ENCODE measurements at places on chromosomes 2 and 18.

DNA sequence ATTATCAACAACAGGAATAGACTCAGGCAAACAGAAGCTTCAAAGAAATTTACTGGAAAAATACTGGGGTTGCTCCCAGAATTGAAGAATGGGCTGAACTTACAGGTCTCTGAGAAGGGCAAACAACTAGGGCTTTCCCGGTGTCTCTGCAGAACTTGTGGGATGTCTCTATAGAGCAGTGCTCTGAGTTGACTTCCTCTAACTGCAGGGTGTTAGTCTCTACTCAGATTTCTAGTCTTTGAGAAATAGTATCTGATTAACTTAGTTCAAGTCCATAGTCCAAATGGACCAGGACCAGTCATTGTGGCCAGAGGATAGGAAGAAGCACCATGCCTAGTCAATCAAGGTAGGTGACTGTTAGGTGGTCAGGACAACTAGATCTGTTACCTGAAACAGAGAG, 45.8 kb downstream of the LIMS1 start:
- DNase-seq, result no peak

- no peak for DNase-seq
Observed at GRCh38 chr2:96091711-96092572, 24.4 kb downstream of the ADRA2B start.

- no peak for DNase-seq
Observed at GRCh38 chr18:29003194-29003593, 826.3 kb upstream of the CDH2 start.

- no peak for DNase-seq
Observed at GRCh38 chr18:66564236-66564635, 39.7 kb downstream of the CDH19 start.

DNA sequence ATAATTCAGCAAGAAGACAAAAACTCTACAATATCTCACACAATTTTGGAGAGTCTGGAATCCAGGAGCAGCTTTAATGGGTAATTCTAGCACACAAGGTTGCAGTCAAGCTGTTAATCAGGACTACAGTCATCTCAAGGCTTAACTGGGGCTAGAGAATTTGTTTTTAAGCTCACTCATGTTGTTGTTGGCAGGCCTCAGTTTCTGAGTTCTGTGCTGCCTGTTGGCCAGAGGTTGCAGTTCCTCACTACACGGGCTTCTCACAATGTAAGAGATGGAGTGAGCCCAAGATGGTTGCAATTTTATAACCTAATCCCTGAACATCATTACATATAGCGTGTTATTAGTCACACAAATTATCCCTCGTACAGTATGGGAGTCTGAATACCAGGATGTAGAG, 50.6 kb upstream of the TMEFF2 start:
- DNase-seq, result no peak

- DNase-seq, result no peak
Observed at GRCh38 chr18:21336846-21337245, 94.8 kb downstream of the GREB1L start.

- no peak for DNase-seq
Observed at GRCh38 chr2:97788986-97789644, 75.7 kb downstream of the ZAP70 start.

GRCh38 chr2:127014630-127015029, 92.3 kb downstream of the BIN1 start:
- no peak for DNase-seq

DNA sequence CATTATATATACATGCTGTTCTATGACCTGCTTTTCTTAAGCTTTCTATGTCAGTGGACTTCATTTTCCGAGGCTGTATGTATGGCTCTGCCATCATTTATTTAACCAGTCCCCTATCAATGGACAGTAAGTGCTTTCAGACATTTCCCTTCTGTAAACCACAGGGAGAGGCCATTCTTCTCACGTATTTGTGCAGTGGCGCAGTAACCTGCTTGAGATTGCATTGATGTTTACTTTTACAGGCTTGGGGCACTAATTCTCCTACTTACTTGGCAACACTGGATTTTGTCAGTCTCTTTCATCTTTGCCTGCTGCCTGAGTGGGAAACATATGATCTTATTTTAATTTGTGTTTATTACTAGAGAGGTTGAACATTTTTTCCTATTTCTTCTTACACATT, 52.1 kb downstream of the BOLA3 start:
- DNase-seq, result no peak

- no peak for DNase-seq
Observed at GRCh38 chr2:32003791-32004190, 7.0 kb downstream of the MEMO1 start.

- no peak for DNase-seq
Observed at GRCh38 chr18:57431002-57431382, 4.2 kb upstream of the ONECUT2 start.

DNA sequence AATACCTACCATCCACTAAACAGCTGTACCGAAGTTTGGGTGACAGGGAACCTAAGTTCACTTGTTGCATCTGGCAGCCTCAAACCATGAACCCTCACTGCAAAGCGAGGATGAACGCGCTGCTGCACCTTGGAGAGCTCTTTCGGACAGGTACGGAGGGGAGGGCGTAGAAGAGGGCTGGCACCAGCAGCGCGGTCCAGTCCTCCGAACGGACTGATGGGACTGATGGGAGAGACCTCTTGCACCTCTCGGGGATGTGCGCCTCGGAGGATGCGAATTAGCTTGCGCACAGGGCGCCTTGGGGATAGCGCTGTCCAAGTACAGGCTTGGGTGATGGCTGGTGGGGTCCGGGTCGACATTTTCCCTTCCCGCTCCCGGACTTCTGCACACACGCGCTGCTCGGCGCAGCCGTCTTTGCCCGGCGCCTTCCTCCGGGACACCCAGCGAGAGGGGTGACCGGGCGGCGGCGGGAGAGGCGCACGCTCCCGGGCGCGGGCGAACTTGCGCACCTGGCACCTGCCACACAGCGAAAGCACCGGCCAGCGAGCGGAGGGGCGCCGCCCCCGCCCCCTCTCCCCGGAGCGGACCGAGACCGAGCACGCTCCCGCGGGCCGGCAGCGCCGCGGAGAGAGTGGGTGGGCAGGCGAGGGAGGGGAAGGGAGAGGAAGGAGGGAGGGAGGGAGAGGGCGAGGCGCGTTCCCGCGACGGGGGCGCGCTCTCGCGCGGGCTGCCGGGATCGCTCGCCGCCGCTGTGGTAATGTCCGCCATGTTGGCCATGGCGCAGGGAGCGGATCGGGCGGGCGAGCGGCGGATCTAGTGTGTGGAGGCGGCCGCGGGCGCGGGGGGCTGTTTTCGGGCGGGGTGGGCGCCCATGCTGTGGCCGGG, at the start of gene EPC2:
Gene EPC2 (plus strand): TSS at position 754 of the 885 bp plus-strand sequence. CDS start 267 bp downstream, outside the sequence.
- DNase-seq, result peak; percentile 73

DNA sequence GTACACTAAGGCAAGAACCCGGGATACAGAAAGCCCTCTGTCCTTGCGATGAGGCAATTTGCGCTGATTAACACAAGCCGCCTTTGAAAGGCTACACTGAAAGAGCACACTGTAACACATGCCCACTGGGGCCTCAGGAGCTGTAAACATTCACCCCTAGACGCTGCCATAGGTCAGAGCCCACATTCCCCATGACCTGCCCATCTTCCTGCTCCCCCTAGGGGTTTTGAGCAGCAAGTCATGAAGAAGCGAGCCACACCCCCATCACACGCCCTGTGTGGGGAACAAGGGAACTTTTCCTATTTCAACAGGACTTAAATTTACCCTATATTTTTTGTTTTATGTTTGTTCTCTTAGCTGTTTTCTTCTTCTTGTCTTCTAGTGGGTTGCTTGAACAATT, 47.8 kb upstream of the SLC4A10 start:
- no peak for DNase-seq

GRCh38 chr18:79393181-79393634, 2.5 kb upstream of the NFATC1 start:
- no peak for DNase-seq

- no peak for DNase-seq
Observed at GRCh38 chr18:7760967-7761948, 194.1 kb downstream of the PTPRM start.

DNA sequence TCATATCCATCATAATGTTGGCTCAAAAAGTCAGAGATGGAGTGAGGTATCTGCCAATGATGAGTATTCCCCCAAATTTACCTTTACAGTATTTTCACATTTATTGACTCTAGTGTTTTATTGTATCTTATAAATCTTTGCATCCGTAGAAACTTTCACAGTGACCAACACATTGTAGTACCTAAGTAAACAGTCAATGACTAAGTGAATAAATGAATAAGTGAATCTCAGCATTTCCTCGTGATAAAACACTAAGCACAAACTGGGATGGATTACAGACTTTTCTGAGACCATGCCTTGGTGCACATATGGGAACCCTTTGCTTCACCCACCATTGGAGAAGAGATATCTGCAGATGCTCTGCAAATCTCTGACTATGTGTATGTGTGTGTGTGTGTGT, 429.9 kb downstream of the NR4A2 start:
- no peak for DNase-seq

- no peak for DNase-seq
Observed at GRCh38 chr2:235897992-235898391, 270.2 kb downstream of the GBX2 start.

GRCh38 chr2:24824966-24825882, 32.0 kb downstream of the CENPO start:
- DNase-seq, result no peak

- DNase-seq, result peak; percentile 49
Observed at GRCh38 chr2:99552529-99552928, 62.7 kb upstream of the REV1 start.

DNA sequence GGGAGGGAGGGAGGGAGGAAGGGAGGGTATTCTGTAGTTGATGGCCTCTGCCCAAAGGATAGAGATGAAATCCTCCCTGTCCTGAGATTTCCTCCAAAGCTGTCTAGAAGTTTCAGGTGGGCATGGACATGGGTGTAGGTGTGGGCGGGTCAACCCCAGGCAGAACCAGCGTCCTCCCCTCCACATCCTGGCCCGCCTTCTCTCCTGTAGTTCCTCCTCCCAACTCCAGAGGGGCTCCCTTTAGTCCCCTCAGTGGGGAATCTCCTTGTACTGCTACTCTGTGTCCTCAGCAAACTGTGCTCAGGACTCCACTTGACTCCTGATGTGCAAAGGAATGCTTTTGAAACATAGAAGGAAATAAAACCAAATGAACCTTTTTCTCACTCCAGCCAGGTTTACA, 88.1 kb downstream of the MRPS9 start:
- no peak for DNase-seq

- no peak for DNase-seq
Observed at GRCh38 chr2:57460396-57461276, 586.0 kb upstream of the VRK2 start.

GRCh38 chr2:204183608-204184007, 247.0 kb downstream of the ICOS start:
- no peak for DNase-seq

DNA sequence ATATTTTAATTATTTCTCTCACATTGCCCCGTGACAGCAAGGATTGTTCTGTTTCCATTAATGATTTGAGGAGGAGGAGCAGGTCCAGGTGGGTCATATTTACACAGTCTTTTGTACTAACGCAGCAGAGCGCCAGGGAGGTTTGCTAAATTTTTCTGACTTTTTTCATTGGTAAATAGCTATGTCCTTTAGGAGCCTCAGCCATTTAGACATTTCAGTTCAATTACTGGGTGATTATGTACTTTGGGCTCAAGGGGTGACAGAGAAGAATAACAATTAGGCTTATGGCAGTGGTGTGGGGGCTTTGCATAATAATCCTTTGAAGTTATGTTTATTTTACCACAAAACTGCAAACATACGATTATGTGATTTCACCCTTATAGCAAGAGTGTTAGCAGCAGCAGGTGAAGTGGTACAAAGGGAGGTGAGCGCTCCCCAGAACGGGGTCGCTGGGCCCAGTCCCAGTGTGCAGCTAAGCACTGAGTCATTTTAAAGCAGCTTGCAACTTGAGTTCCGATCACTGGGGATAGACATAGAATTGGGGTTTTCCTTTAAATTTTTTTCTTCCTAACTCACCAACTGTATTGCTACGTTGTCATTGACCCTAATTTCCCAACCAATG, 80.3 kb downstream of the TSHZ1 start:
- DNase-seq, result peak; percentile 89

DNA sequence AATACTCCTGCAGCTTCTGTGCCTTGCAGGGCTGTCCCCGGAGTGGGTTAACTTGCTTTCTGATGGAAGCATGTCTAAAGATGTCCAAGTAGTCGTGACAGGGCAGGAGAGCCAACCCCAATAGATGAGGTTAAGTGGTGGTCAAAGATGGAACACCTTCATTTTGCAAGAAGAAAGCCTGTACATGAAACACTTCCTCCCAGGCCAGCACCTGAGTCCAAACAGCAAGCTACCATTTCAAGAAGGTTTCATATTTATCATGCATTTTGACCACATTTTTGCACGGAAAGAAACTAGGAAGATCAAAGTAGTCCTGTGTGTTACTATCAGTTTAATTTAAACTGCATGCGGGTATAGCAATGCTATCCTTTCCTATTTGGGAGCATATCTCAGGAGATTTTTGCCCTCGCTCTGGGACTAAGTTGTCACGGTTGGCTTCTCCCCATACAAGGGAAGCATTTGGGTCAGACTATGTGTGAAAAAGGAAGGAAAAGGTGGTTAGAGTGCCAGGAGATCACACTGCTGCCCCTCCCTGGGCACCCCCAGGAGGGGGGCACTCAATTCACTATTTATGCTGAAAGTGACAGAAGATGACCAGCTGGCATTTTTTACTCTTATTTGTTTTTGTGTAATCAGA, 187.6 kb downstream of the ZNF521 start:
- DNase-seq, result no peak

DNA sequence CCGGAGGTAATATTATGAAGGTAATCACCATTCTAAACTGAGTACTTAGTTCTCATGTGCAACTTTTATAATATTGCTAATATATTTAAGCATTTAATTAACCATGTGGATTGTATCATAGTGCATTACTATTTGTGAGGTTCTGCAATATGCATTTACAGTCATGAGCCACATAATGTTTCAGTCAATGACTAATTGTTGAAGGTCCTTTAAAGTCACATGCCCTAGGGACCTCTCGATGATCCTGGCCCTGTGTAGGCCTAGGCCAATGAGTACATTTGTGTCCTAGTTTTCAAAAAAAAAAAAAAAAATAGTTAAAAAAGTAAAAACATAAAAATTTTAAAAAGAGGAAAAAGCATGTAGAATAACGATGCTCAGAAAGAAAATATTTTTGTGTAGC, 298.0 kb downstream of the DSEL start:
- DNase-seq, result no peak

GRCh38 chr2:108909275-108909823, 79.7 kb downstream of the EDAR start:
- DNase-seq, result no peak

GRCh38 chr2:23550553-23550952, 165.6 kb downstream of the KLHL29 start:
- no peak for DNase-seq

DNA sequence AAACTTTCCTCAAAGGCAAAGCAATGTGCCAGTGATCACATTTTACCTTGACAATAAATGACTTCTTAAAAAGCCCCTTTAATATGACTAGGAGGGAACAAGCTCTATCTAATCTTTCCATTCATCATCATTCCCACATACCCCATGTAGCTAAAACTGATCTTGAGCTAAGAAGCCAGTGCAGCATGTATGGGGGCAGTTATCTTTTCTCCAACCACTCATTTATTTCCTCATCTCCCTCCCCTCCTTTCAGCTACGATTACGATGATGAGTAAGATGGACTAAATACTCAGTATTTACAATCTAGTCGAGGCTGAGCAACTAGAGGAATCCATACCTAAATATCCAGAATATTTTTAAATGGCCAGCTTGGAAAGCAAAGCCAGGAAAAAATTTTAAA, 35.5 kb downstream of the PNO1 start:
- no peak for DNase-seq

- no peak for DNase-seq
Observed at GRCh38 chr2:171651667-171652415, 35.4 kb upstream of the DYNC1I2 start.
